ENCODE measurements at places on chromosomes 6 and 20.

DNA sequence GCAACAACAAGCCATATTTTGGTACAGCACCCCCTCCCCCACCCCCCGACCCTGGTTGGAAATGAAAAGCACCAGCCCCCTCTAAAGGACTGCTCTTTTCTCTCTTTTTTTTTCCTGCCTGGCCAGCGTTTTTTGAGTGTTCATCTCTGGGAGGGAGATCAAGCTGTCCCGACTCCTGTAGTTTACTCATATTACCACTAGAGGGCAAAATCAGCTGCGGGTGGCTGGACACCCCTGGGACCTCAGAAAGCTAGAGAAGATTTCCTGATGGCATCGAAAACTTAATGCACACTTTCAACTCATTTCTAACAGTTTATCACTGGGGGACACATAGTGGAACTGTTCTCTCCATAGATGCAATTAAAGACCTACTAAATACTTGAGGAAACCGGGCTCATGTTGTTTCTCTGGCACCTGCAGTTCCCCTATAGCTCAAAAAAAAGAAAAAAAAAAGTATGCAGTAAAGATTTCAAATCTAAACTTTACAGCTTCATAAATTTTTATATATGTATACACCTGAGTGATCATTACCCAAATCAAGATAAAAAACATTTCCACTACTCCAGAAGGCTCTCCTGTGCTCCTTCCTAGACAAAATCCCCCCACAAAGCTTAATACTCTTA lies 24.4 kb downstream of the CNBD2 start:
- DNase-seq = no peak

DNA sequence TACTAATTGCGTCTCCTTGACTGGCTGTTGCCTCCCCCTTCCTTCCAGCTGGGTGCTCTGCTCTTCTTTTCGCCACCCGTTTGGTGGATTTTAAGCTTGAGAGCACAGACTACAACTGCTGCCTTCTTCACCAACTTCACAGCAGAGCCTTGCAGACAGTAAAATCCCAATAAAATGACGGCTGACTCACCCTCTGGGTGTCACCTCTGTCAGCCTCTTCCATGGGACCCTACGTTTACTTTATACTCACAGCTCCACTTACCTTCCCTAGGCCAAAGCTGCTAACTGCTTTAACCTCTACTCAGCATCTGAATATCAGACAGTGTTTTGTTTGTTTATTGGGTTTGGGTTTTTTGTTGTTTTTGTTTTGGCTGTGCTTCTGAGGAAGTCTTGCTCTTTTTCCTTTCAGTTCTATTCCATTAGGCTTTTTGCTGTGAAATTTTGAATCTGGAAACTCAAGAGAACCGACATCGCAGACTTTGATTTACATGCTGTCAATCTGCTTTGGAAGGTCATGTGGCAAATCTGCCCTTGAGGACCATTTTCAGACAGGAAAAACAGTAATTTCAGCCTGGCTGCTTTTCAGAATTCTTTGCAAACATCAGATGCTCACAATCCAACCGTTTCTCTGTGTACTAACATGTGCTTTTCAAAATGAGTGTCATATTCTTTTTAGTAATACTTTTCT lies 2.4 kb downstream of the AGPAT4 start:
- DNase-seq = no peak

DNA sequence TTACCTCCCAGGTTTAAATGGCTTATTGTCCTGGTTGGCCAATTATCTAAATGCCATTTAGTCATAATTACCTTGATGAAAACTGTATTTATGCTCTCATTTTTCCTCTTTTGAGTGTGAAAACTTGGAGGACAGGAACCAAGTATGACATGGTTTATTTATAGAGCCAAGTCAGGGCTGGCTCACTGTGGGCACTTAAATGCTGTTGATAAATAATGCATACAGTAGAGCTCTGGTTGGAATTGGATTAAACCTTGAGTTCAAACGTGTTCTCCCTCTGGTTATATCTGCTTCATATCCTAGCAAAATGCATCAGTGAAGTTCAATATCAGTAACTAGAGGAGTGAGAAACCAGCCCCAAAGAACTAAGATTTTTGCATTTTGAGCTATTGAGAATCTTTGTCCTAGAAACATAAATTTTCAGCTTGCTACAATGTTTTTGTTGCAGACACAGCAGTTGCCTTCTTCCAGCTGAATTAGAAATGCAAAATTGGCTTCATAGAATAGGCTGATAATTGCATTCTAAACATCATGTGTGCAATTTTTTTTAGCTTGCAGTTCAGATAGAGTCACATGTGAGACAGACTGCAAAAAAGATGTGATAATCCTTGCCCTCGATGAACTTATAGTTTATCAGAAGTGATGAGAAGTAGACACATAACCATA lies 255.8 kb downstream of the BTBD3 start:
- no peak for DNase-seq

GRCh38 chr20:43804781-43805180 lies 78.0 kb upstream of the GTSF1L start:
- DNase-seq = no peak

- DNase-seq = no peak
Observed at GRCh38 chr6:31681135-31681671, 336 bp upstream of the LY6G5C start.

DNA sequence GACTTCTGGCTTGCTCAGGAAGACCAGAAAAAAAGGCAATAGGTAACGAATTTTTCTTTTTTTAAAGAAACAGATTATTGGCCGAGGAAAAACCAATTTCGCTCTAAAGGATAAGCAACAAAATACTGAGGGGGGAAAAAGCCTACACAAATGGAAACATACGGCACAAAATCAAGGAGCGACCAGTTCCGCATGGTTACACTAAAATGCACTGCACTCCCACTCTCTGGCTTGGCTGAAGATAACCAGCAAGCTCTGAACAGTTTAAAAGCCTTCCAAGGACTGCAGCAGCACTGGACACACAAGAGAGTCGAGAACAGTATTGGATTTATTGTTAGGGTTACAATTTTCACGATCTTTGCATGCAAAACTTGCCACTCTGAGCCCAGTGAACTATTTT lies 881 bp upstream of the MAP7 start:
- no peak for DNase-seq

DNA sequence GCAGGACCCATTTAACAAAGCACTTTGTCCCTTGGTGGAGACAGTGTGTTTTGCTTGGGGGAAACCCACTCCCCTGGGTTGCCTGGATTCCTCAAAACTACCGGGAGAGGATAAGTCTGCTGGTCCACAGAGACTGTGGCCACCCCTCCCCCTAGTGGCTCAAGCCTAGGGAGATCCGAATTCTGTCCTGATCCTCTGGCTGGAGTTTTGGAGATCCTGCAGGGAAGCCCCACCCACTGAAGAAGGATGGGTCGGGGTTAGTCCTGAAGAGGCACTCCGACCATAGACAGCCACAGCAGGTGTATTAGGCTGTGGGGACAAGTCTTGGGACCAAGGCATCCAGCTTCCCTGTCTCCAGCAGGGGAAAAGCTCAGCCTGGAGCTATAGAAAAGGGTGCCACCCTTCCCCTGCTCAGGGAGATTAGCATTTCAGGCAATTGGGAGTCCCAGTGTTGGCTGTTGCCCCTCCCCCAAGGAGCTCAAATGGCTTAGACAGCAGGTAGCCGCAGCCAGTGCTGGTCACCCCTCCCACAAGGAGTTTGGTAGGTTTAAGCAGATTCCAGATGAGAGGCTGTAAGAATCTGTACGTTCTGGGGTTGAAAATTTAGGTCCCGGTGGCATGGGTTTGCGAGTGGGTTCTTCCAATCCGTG lies 750.0 kb downstream of the TBC1D32 start:
- no peak for DNase-seq

DNA sequence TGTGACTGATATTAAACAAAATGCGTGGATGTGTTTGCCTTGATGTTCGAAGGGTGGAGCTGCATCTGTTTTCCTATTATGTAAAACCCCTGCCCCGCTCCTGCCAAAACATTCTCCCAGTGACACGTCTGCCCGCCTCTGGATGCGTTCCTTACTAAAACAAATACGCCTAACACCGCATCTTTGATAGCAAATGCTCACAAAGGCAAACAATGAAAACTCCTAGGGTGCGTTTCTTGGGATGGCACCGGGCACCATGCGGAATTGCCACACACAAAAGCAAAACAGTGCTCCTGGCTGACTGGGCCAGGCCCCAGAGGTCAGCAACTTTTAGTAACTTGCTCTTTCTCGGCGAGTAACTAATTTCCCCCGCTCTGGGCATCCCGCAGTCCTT lies 9.0 kb upstream of the FOXC1 start:
- no peak for DNase-seq

DNA sequence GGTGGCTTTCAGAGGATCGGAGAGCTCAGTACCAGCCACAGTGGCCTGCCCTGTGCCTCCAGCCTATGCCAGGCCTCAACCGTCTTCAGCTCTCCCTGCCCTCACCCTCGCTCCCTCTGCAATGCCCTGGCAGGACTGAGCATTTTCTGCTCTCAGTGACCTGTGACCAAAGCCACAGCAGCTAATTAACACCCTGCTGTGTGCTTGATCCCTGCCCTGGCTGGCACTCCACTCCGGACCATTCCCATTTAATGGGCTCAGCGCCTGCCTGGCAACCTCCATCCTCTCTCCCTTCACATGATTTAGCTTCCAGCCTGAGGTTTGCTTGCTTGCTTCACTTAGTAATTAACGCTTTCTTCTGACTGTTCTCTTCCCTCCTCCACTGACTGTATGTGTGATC lies 287.5 kb downstream of the LRFN2 start:
- DNase-seq = no peak

DNA sequence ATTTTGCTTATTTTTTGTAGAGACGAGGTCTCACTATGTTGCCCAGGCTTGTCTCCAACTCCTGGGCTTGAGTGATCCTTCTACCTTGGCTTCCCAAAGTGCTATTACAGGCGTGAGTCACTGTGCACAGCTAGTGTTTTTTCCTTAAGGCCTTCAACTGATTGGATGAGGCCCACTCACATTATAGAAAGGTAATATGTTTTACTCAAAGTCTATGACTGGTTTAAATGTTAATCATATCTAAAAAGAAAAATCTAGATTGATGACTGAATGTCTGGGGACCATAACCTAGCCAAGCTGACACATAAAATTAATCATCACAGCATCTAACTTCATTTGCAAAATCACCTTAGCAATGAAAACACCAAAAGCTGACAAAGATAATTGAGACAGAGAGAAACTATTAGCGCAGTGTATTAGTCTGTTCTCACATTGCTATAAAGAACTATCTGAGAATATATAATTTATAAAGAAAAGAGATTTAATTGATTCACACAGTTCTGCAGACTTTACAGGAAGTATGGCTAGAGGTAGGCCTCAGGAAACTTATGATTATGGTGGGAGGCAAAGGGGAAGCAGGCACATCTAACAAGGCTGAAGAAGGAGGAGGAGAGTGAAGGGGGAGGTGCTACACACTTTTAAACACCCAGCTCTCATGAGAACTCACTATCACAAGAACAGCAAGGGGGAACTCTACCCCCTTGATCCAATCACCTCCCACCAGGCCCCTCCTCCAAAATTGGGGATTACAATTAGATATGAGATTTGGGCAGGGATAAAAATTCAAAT lies 66.8 kb upstream of the ARHGAP18 start:
- DNase-seq = no peak

Data from activated T-helper 1 cell treated with anti-CD3 and anti-CD28 coated beads, Interleukin-2, amount 50 U/mL, for 16 hours (primary cell).